ENCODE measurements at places on chromosomes 4 and X.

DNA sequence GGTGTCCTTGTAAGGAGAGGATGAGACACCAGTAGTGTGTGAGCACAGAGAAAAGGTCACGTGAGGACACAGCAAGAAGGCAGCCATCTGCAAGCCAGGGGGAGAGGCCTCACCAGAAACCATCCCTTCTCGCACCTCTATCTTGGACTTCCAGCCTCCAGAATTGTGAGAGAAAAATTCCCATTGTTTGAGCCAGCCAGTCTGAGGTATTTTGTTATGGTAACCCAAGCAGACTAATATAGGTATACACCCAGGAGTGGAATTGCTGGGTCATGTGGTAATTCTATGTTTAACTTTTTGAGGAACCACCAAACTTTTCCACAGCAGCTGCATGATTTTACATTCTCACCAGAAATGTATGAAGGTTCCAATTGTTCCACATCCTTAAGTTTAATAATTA is 25.6 kb downstream of the ZDHHC9 start:
- no peak for DNase-seq

GRCh38 chr4:3710451-3711182 is 55.6 kb upstream of the ADRA2C start:
- DNase-seq: no peak

DNA sequence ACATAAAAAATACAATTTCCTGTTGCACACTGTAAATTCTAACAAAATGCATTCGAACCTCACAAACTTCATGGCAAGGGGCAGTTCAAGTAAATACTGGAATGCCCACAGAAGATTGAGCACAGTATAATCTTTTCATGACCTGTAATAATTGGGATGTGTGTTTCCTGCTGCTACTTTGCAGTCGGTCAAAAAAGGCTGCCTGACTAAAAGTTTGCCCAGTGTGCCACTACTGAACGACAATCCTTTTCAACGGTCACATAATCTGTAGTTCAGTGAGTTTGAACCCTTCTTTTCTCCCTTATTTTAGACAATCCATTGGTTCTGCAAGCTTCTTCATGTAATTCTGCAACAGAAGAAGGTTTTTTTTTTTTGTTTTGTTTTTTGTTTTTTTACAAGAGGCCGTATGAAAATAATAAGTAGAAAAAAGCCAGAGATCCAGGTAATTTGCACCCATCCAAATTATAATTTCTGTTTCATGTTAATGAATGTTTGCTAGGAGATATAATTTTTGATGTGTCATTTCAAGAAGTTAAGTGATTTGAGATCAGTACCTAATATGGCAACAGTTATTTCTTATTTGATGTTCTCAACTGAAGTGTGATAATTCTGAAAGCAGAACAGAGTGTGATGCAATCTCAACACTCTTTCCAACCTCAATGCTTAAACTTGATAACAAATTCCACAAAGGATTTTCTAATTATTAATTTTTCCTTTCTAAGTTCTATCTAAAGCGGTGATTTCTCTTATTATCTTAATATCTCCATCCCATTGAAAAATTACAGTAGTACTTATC is 237.6 kb downstream of the FSTL5 start:
- DNase-seq: no peak

- DNase-seq: no peak
Measured at GRCh38 chrX:12657881-12658280, 133.3 kb upstream of the PRPS2 start.

DNA sequence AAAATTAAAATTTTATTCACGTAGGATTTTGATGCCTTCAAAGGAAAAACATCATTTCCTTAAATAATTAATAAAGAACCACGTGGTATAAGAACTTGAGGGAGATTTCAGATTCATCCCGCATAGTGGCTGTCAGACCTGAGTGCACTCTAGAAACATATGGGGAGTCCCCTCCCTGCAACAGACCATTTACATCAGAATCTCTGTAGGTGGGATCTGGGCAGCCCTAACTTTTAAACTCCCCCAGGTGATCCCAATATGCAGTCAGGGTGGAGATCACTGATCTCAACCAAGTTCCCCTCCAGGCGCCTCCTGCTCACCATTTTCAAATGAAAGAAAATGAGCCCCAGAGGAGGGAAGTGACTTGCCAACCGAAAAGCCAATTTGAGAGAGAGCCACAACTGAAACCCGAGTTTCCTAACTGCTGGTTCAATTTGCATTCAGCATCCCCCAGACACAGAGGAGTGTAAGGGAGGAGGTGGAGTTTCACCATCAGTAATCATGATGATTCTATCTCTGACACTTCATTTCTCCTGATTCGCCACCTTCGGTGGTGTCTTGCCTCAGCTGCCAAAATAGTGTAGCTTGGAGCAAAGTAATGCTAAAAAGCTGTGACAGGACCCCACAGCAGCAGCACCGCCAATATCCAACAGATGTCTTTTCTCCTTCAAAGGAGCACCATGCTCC is 11.4 kb downstream of the RNF150 start:
- DNase-seq: no peak

- DNase-seq: no peak
Measured at GRCh38 chrX:104254442-104255115, at the start of gene ESX1. Gene ESX1, minus strand, starts transcription at chrX:104254933. Its CDS starts 84 bp downstream, at chrX:104254849.

DNA sequence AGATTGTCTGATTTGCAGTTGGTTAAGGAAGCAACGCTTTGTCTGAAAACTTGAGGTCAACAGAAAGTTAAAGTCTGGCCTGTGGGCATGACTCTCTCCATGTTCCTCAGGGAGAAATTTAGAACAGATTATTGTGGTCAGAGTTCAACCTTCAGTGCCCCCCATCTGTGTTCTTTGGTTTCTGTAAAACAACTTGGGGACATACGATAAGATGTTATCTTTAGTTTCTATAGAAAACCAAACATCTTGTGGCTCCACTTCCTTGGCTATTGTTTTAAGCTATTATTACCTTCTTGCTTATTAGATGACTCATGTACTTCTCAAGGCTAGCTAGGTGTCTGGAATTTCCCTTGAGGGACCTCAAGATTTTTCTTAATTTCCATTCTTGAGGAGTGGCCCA is 507.7 kb downstream of the PDHA2 start:
- DNase-seq: no peak

DNA sequence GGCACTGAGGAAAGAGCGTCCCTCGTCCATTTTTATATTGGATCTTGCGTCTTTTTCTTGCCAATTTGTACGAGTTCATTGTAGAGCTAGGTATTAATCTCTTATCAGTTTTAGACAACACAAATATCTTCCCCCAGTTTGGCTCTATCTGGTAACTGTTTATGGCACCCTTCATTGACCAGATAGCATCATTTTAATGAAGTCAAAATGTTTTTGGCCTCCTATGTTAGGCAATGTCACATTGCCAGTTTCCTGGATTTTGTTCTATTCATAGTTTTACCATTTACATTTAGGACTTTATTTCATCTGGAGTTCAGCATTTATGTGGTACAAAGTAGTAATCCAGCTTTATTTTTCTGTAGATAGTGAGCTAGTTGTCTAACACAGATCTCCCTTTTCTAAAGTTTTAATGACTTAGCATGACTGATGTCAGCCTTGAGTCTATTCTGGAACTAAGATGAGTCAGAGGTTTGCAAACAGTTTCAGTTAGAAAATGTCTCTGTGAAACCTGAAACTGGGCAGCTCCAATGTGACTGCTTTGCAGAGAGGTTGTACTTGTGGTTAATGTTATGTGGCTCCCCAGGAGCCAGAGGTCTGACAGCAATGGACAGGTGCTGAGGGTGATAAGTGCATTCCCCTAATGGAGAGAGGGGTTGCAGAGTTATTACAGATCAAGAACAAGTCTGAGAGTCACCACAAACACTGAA is 5.3 kb upstream of the STBD1 start:
- no peak for DNase-seq

DNA sequence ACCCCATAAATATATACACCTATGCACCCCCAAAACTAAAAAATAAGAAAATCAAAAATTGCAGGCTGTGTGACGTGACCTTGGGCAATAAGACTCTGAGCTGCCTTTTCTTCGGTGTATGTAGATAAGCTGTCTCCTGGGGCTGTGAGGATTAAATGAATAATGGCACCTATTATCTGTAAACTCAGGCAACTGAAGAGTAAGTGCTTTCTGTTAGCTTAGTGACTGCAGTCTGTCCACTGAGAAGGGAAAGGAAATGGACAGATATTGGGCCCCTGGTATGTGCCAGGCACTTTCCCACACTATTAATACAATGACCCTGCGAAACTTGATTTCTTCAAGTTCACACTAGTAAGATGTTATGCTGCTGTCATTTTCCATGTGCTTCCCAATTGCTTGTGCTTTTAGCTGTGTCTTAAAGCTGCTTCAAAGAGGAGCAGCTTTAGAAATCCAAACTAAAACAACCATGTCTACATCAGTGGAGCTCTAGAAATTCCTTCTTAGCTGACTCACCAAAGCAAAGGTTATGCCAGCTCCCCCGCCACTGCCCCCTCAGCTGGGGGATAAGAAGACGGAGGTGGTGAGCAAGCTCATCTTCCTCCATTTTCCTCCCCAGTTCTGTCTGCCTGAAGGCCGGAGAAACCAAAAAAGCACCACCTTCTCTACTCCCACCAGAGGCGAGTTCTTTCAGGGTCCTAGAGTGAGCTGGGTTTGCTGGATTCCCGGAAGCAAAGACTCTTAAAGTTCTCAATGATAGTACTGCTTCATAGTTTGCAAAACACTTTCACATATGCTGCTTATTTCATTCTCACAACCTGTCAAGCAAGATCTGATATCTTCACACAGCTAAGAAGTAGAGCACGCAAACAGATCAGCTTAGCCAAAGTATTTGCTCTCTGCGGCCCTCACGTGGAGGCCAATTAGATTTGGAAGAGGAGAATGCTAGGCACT is 8.8 kb upstream of the DGAT2L6 start:
- no peak for DNase-seq

Measured in dorsolateral prefrontal cortex (tissue), 122 donors.